NCI-H1092 (cell line): ENCODE measurements at places on chromosomes 2 and 18.

GRCh38 chr18:37965572-37965970 lies 400.0 kb upstream of the CELF4 start:
- no peak for DNase-seq

GRCh38 chr2:39942950-39943349 lies 163.9 kb upstream of the THUMPD2 start:
- no peak for DNase-seq

DNA sequence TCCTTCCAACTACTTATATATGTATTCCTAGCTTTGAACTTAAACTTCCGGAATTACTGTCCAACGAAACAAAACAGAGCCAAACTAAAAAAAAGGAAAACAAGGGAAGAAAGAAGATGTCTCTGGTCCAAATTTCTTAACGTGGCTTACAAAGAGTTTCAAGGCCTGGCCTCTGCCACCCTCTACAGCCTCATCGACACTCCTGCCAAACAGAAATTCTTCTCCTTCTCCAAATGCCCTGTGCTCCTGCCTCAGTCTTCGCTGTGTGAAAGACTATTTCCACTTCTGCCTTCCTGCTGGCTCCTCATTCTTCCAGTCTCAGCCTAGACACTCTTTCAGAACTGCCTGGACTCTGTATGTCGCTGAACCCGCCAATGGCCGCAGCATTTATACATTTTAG lies 249.2 kb downstream of the TXNL1 start:
- no peak for DNase-seq

- no peak for DNase-seq
Measured at GRCh38 chr2:1803217-1804110, 59.1 kb upstream of the PXDN start.

DNA sequence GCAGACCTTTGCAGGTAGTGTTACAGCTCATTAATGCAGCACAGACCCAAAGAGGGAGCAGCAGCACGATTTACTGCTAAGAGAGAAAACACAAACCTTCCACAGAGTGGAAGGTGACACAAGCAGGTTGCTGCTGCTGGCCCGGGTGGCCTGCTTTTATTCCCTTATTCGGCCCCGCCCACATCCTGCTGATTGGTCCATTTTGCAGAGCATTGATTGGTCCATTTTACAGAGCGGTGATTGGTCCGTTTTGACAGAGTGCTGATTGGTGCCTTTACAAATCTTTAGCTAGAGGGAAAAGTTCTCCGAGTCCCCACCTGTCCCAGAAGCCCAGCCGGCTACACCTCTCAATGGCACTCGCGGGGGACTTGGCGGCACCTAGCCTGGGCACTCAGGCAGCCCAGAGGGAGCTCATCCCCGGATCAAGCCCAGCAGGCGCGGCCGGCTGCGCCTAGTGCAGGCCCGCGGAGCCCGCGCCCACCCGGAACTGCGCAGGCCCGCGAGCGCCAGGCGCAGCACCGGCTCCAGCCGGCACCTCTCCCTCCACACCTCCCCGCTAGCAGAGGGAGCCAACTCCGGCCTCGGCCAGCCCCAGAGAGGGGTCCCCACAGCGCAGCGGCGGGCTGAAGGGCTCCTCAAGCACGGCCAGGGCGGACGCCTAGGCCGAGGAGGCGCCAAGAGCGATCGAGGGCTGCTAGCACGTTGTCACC lies 825.6 kb upstream of the HS6ST1 start:
- DNase-seq = no peak

DNA sequence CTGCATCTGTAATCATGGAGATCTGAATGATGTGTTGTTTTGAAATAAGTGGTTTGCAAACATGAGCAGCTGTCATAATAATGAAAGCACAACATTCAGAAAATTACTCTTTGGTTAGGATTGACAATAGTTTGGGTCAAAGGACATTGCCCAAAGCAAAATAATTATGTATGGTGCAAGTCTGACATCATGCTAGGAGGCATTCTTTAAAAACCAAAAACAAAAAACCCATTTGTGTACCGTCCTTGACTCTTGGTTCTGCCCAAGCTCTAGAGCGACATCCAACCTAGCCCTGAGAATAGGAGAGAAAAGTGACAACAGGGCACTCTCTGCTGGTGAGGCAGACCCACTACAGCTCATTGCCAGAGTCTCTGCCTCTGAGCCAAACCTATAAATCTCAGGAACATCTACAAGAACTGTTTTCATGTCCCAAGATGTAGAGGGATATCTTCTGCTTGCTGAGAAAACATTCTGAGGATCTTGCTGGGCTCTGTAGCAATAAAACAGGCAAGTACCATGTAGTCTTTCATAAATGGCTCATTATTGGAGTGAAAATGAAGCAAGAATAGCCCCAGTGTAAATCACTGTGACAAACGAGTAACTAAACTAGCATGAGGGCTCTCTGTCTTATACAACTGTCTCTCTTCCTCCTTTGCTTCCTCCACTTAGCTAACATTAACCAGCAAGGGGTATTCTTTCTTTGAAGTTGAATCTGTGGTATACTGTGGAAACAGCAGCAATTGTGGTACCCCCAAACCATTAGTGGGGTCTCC lies 266.8 kb upstream of the CXCR4 start:
- peak; percentile 30 for DNase-seq

DNA sequence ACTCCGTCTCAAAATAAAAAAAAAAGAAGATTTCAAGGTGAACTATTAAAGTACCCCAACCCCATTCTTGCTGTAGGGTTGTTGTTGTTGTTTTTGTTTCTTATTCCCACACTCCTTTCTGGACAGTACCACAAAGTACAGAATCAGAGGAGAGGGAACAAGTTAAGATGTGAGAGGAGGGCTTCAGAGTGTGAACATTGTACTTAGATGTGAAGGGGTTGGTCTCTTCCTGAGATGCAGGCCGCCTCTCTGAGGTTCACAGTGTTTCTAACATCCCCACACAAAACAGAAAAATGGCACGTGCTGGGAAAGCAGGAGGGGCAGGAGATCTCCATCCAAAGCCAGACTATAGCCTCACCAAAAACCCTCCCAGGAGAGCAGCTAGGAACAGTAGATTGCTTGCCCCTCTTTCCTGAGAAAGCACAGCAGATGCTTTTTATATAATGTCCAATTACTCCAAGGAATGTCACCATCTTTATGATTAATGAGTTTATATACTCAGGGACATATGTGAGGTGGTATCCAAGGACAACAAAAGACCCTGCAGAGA lies 22.6 kb downstream of the ADD2 start:
- DNase-seq = no peak

- no peak for DNase-seq
Measured at GRCh38 chr2:47654790-47655562, 128.0 kb upstream of the MSH6 start.

DNA sequence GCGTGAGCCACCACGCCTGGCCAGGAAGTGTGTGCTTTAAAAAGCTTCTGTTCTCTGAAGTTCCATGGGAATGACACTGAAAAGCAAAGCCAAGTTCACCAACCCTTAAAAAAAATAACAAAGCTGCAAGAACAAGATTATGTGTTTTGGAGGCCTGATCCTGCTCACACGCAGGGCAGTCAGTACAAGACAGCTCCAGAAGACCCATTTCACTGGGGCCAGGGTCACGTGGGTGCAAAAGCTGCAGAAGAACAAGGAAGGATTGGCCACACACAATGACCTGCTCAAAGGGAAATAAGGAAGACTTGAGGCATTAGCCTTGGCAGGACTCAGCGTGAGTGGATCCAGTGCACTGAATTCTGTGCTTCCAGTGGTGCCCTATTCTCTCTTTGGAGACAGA lies 187.9 kb downstream of the NCK2 start:
- no peak for DNase-seq

DNA sequence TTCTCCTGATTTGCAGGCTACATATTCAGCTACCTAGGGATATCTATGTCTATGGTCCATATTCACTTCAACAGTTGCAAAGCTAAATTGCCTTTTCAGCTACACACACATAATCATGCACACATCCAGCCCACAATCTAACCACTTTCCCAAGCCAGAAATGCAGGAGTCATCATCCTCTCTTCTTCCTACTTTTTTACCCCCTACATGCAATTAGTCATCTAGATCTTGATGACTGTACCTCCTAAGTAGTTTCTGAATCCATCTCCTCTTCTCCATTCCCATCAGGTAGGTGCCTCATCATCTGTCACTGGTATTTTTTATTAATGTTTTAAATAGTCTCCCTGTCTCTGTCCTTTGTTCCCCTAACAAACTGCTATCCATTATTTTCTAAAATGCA lies 23.7 kb upstream of the SPRED2 start:
- DNase-seq = no peak

- no peak for DNase-seq
Measured at GRCh38 chr2:241968417-241968816, 98.9 kb downstream of the RTP5 start.

DNA sequence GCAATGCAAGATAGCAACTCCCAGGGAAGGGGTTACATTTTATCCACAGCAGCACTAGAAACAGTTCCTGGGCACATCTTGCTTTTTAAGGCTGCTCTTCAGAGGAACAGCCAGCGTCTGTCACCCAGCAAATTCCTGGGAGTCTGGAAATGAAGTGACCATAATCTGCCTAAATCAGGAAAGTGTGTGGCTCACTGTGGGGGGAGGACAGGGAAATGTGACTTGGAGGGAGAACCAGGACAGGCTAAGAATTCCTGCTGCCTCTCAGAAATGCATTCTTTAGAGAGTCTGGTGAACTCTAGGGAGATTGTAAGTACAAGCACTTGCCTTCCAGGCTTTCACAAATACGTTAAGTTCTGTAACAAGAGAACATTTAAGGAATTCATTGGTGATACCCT lies 364.3 kb upstream of the SPHKAP start:
- no peak for DNase-seq

GRCh38 chr2:162974771-162975170 lies 136.2 kb upstream of the KCNH7 start:
- DNase-seq = no peak

DNA sequence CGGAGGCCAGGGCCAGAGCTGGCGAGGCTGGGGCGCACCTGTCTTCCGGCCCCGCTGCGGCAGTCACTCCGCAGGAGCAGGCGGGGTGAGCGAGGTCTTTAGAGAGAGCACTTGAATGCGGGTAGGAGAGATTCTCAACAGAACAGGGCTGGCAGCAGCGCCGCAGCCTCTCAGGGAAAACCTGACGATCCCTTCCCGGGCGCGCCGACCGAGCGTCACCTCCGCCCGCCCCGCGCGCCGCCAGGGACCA lies 526 bp downstream of the PRKRA start:
- no peak for DNase-seq

DNA sequence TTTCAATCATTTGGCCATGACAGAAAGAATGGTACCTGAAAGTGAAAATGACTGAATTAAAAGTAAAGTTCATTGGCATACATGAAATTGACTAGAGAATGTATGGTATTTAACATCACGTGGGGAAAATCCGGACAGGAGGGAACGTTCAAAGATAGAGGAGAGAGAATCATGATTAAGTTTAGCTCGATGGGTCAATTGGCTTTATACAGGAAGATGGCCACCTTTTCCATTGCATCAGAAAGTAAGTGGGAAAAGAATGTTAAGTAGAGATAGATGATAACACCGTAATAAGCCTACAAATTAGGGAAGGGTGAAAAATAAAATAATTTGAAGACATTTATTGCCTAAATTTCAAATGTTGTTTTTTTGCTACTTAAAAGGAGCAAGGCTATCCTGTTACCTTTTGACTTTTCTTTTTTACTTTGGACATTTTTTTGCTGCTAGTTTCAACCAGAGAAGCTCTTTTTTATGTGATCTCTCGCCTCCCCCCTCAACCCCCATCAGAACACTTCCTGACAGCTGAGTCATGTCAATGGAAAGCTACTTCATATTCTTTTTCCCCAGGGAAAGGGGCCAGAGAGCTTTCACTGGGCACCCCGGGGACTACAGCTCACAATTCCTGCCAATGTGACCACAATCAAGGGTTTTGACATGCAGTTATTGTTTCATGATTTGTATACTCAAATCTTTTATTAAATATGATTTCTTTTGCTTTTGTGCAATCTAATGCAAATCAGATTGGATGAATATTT lies 767 bp upstream of the CCDC102B start:
- peak; percentile 75 for DNase-seq

GRCh38 chr2:148926291-148926961 lies 51.4 kb downstream of the KIF5C start:
- DNase-seq = no peak

DNA sequence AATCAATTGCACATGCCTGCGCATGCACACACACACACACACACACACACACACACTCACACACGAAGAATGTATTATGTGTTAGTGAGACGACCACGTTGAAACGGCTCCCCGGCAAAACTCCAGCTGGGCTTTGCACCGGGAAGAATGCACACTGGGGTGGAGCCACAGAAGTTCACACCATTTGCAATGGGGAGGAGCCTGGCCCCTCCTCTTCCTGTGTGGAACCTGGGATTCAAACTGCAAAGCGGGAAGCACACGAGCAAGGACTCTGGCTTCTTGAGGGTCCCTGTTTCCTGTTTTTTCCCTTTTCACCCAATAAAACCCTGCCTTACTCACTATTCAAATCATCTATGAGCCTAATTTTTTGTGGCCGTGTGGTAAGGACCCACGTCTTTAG lies 304.0 kb upstream of the TMEFF2 start:
- DNase-seq = no peak

DNA sequence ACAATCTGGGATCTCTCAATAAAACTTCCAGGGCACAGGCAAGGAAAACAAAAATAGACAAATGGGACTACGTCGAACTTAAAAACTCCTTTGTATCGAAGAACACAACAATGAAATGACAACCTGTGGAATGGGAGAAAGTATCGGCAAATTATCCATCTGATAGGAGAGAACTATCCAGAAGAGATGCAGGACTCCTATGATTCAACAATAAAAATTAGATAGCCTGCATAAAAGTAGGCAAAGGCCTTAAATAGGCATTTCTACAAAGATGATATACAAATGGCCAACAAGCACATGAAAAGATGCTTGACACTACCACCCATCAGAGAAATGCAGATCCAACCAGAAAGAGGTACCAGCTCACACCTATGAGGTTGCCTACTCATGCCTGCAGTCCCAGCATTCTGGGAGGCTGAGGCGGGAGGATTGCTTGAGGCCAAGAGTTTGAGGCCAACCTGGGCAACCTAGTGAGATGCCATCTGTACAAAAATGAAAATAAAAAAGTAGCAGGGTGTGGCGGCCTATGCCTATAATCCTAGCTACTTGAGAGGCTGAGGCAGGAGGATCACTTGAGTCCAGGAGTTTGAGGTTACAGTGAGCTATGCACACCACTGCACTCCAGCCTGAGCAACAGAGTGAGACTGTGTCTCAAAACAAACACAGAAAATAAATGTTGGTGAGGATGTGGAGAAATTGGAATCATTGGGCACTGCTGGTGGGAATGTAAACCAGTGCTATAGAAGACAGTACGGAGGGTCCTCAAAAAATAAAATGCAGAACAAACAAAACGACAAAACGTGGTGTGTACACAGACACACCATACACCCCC lies 21.6 kb downstream of the TWIST2 start:
- DNase-seq = no peak

DNA sequence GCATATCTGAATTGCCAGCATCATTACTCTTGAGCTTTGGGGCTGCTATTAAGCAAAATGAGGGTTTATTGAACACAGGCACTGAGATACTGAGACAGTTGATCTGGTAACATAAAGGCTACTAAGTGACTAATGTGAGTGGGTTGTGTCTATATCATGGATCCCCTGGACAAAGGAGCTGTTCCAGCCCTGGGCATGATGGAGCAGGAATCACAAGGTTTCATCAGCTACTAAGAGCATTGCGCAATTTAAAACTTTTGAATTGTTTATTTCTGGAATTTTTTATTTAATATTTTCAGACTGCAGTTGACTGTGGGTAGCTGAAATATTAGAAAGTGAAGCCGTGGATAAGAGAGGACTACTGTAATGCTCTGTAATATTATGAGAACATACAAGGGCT lies 73.5 kb downstream of the MGAT5 start:
- DNase-seq = no peak

- no peak for DNase-seq
Measured at GRCh38 chr2:191664823-191665677, 12.9 kb upstream of the NABP1 start.

- DNase-seq = no peak
Measured at GRCh38 chr2:239820836-239821693, 204.1 kb downstream of the NDUFA10 start.
